Kidney (tissue), 22 donors: ENCODE measurements at places on chromosomes 13 and 19. TPM values are rescaled to one million over a fixed set of nuclear protein-coding genes. Genes with fewer than 3 reads are reported as not detected.

- no peaks in the 10 kb centered on the region for H3K36me3 ChIP-seq
- H3K4me1 ChIP-seq = no peaks in the 10 kb centered on the region
- H3K27me3 ChIP-seq = no peaks in the 10 kb centered on the region
- no peak overlapping the region for H3K27ac ChIP-seq
- no peak overlapping the region for H3K4me3 ChIP-seq
Observed at GRCh38 chr13:45206340-45206739, 5.5 kb upstream of the KCTD4 start.

GRCh38 chr13:75222031-75222430, 259.9 kb downstream of the TBC1D4 start:
- DNase-seq = no peak
- no peaks in the 10 kb centered on the region for H3K4me1 ChIP-seq
- H3K36me3 ChIP-seq = no peaks in the 10 kb centered on the region
- H3K27me3 ChIP-seq = no peaks in the 10 kb centered on the region

DNA sequence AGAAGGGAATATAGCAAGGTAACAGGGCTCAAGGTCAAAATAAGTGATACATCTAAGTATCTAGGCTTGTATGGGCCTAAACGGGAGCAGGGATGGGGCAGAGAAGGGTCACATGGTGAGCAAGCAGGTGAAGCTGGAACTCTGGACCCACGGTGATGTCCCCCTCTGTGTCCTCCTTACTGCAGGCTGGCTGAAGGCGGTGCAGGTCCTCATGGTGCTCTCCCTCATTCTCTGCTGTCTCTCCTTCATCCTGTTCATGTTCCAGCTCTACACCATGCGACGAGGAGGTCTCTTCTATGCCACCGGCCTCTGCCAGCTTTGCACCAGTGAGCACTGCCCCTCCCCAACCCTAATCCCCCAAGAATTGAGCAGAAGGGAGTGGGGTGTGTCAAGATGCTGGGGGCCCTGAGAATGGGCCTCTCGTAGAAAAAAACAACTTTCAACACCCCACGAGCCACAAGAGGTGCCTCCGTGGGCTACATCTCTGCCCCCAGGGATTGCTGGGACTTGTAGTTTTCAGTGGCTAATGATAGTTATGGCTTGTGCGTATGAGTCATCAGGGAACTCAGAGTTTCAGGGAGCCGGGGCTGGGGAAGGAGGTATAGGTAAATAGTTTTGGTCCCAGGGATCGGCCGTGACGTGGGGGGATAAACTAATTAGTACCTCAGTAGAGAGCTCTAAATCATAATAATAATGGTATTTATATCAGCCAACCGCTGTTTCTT, 4.0 kb downstream of the EMP3 start:
- H3K27me3 ChIP-seq = no peaks in the 10 kb centered on the region
- H3K4me3 ChIP-seq = peak overlapping the region; percentile 24
- no peak for DNase-seq
- peak overlapping the region; percentile 96 for H3K27ac ChIP-seq

DNA sequence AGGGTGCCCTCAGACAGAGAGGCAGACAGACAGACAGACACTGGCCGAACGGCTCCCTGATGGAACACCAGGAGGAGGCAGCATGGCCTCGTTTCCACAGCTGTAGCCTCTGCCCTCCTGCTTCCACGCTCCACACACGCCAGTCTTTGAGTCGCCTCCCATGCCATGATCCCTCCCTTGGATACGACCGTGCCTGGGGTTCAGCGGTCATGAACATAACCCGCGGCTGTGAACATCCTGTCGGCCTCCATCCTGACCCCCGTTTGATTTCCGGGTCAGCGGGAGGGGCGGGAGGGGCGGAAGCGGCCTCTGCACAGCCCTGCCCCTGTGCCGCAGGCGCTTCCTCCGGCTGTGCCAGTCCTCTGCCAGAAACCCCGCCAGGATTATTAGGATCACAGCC, 23.4 kb downstream of the GP6 start:
- no peaks in the 10 kb centered on the region for H3K27me3 ChIP-seq
- DNase-seq = peak; percentile 31
- H3K36me3 ChIP-seq = no peaks in the 10 kb centered on the region
- no peak overlapping the region for H3K4me3 ChIP-seq
- no peaks in the 10 kb centered on the region for H3K4me1 ChIP-seq

GRCh38 chr13:46313432-46314257, 73.4 kb downstream of the RUBCNL start:
- H3K27me3 ChIP-seq = no peaks in the 10 kb centered on the region
- no peaks in the 10 kb centered on the region for H3K4me1 ChIP-seq
- DNase-seq = no peak
- no peak overlapping the region for H3K27ac ChIP-seq
- H3K36me3 ChIP-seq = no peaks in the 10 kb centered on the region

DNA sequence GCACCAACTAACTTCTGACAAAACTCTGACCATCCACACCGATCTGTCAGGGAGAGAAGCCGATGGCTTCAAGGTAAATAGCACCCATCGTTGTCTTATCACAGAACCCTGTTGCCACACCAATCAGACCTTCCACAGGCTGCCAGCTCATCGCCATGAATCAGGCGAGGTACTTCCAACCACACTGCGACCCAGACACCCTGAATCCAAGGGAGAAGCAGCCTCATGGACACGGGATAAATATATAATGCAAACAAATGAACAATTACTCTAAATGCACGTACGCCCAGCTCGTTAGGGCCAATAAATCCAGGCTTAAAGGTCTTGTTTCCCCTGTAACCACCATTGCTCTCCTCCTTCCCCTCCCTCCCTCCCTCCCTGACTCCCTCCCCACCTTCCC, 20.8 kb downstream of the RANBP3 start:
- no peaks in the 10 kb centered on the region for H3K36me3 ChIP-seq
- H3K27me3 ChIP-seq = no peaks in the 10 kb centered on the region
- no peak overlapping the region for H3K27ac ChIP-seq
- no peak for DNase-seq
- no peak overlapping the region for H3K4me3 ChIP-seq

- no peaks in the 10 kb centered on the region for H3K36me3 ChIP-seq
- no peak overlapping the region for H3K4me3 ChIP-seq
- no peaks in the 10 kb centered on the region for H3K4me1 ChIP-seq
- DNase-seq = peak; percentile 45
- H3K27ac ChIP-seq = no peak overlapping the region
Observed at GRCh38 chr13:112619730-112620631, 32.0 kb upstream of the TUBGCP3 start.

GRCh38 chr13:23615395-23616081, 45.3 kb downstream of the TNFRSF19 start:
- H3K4me3 ChIP-seq = no peak overlapping the region
- H3K4me1 ChIP-seq = peaks cover 15% of the 10 kb centered on the region
- H3K36me3 ChIP-seq = no peaks in the 10 kb centered on the region
- peak overlapping the region; percentile 10 for H3K27ac ChIP-seq
- DNase-seq = no peak

DNA sequence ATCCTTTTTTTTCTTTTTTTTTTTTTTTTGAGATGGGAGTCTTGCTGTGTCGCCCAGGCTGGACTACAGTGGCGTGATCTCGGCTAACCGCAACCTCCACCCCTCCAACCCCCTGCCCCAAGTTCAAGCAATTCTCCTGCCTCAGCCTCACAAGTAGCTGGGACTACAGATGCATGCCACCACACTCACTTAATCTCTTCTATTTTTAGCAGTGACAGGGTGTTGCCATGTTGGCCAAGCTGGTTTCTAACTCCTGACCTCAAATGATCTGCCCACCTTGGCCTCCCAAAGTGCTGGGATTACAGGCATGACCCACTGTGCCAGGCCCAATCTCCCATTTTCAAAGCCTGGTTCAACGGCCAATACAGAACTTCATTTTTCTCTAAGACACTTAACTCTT, 9.1 kb downstream of the FOXO1 start:
- no peak for DNase-seq
- H3K27me3 ChIP-seq = no peaks in the 10 kb centered on the region
- no peak overlapping the region for H3K27ac ChIP-seq
- no peak overlapping the region for H3K4me3 ChIP-seq
- no peaks in the 10 kb centered on the region for H3K36me3 ChIP-seq

RGCC gene
- total RNA-seq = 12.9 TPM

ILF3 gene
- total RNA-seq = 206 TPM

KLF12 gene
- 22.0 TPM for total RNA-seq

PLK5 gene
- not detected for total RNA-seq

C19orf67 gene
- not detected for total RNA-seq

LGI4 gene
- 7.5 TPM for total RNA-seq

ZNF57 gene
- 6.1 TPM for total RNA-seq

GTF3A gene
- 64.8 TPM for total RNA-seq
